Inflammatory macrophage (primary cell): ENCODE measurements at places on chromosomes 7 and 10.

GRCh38 chr7:148711191-148712102 is 12.7 kb downstream of the CUL1 start:
- no peak for DNase-seq

- peak; percentile 63 for DNase-seq
These were observed 88.8 kb upstream of the TNS3 start for GRCh38 chr7:47670729-47671128.

DNA sequence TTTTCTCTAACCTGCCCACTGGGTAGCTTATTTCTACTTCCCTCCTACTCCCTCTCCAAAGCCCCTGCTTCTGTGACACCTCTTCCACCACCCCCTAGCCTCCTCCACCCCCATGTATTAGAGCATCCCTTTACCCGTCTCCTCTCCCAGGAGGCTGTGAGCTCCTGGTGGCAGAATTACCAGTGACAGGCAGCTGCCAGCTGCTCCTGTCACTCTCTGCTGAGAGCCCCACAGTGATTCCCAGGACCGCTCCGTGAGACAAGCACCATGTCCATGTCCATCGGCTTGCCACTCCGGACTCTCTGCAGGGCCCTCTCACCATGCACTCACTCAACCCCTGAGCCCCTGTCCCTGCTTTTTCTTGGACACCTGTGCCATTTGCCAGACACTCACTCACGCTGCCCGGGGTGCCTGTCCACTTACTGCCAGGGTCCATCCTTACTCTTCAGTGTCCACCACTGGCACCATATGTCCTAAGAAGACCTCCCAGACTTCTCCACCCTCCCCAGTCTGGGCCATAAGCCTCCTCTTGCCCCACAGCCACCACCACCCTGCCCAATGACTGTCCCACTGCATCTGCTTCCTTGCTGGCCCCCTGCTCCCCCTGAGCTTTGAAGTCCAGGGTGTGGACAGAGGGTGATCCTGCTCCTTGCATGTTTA is 9.8 kb downstream of the WDFY4 start:
- DNase-seq, result no peak

DNA sequence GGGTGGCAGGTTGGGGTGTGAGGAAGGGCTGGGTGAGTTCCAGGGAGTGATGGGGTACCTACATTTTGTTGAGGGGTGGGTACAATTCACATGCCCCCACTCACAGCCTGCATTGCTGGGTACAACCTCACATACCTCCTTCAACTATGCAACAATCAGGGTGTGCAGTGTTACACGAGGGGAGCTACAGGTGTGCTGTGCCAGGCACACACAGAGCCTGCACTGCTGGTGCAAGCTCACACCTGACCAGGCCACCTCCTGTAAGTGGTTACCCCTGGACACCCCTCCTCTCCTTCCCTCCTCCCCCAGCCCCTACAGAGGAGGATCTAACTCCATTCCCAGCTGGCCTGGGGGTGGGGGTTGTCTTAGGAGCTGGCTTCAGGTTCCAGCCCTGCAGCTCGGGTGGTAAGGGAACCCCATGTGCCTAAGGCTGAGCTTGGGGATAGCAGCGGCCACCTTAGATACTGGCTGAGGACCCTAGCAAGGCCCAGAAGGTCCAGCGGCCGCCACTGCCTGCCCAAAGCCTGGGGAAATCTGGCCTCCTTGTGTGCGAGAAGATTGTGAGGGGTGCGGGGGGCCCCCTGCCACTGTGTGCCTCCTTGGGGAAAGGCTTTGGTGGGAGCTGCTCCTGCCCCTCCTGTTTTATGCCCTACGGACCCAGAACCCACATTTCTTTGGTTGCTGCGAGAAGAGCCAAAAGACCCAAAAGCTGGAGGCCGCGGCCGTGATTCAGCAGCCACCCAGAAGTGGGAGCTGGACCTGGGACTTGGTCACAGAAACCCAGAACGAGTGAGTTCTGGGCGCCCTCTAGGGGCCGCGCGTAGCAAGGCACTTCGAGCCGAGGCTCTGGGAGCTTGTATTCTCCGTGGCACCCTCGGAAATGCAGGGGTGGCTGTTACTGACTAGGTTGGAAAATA is 10.8 kb downstream of the TLX1 start:
- peak; percentile 94 for DNase-seq

- DNase-seq, result no peak
These were observed 607.2 kb upstream of the KCND2 start for GRCh38 chr7:119665796-119666195.

GRCh38 chr7:122550545-122550944 is 148.4 kb downstream of the RNF133 start:
- DNase-seq, result no peak

GRCh38 chr7:25028370-25029021 is 48.5 kb upstream of the OSBPL3 start:
- DNase-seq, result no peak

GRCh38 chr10:1177936-1178335 is 121.8 kb downstream of the WDR37 start:
- no peak for DNase-seq
